ENCODE measurements at places on chromosomes 7 and 10.
A peak's percentile ranks its signal among the peaks of the same experiment; 100 is the strongest.

DNA sequence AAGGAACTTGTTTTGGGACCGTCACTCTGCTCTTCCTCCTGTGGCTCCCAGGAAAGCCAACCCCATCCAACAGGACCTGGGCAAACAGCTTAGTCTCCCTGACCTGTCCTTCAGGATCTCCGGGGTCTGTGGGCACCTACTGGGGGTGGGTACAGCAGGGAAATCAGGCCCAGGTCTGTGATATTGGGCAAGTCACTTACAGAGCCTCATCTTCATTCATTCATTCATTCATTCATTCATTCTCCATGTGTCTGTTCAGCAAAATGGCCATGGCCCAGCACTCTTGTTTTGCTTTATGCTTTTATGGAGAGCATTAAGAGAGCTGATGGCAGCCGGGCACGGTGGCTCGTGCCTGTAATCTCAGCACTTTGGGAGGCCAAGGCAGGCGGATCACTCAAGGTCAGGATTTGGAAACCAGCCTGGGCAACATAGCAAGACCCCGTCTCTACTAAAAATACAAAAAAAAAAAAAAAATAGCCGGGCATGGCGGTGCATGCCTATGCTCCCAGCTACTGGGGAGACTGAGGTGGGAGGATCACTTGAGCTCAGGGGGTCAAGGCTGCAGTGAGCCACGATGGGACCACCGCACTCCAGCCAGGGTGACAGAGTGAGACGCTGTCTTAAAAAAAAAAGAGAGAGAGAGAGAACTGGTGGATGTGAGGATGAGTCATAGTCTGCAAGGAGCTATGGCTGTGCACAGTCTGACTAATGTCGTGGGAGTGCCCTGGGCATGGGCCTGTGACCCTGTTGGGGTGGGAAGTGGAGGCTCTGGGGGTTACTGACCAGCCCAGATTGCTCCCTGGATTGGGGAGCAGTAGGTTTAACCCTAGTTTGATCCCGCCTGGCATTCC lies 54.3 kb downstream of the CLIP2 start:
- DNase-seq = peak; percentile 91

- no peak for DNase-seq
Observed at GRCh38 chr10:62108759-62109586, 159.7 kb downstream of the RTKN2 start.

- no peak for DNase-seq
Observed at GRCh38 chr7:141118767-141119166, 44.9 kb downstream of the TMEM178B start.

- no peak for DNase-seq
Observed at GRCh38 chr10:86355571-86356038, 11.0 kb downstream of the GRID1 start.

DNA sequence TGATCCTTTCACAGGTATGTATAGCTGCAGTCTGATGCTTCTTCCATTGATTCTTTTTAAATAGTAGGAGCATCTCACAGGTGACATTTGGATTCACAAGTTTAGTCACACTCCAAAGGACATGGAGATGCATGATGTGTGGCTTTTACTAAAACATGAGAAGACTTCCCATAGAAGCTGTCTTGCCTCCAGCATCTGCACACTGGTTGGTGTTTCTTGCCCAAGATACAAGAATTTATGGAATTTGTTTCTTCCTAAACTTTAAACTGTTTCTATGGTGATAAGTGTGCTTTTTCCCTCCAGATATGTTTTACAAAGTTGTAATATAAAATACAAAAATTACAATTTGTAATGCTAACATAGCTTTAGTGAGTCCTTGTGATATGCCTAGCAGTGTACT lies 24.2 kb downstream of the ADIRF start:
- DNase-seq = no peak

DNA sequence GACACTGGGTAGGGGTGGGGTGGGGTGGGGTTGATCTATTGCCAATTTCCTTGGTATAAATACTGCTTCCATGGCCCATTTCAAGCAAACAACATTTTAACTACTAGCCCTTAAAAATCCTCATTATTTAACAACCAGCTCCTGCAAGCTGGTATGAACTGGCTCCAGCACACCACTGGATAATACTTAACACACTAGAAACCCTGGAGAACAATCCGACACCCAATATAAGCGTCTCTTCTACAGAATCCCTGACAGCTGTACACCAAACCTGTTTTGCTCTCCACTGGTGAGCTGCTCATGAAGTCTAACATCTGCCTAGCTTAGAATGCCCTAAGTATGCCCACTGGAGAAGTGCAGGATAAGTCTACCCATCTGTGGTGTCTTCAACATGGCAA lies 116.8 kb downstream of the HIPK2 start:
- no peak for DNase-seq

DNA sequence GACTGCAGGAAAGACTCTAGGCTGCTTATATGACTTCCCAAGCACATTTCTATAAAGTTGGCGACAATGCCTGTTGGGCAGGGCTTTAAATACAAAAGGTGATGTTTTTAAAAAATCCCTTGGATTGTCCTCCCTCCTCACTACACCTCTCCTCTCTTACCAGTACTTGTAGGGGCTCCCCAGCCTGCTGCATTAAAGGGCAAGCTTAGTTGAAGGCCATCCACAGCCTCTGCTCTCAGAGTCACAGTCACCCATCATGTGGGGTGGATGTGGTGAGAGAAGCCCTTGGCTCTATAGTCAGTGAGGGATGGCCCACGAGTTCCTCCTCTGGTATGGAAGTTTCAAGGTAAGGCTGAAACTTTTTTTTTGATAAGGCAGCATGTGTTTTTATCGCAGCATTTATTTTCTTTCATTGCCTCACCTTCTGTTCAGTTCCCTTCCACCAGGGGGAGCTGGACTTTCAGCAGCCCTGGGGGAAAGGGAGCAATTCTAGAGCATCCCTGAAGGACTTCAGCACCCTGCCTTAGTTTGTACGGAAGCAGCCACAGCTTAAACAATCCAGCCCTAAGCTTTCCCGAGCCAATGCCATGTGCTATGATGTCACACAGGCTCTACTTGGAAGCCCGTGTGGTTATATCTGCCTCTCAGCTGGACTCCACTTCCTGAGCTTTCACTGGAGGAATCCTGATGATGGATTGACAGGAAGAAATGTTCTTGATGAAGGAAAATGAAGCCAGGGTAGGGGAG lies 131.9 kb downstream of the CALCR start:
- DNase-seq = peak; percentile 36

GRCh38 chr10:125081931-125082330 lies 78.4 kb downstream of the CTBP2 start:
- DNase-seq = no peak

GRCh38 chr7:107446531-107446930 lies 23.3 kb upstream of the GPR22 start:
- DNase-seq = peak; percentile 65

DNA sequence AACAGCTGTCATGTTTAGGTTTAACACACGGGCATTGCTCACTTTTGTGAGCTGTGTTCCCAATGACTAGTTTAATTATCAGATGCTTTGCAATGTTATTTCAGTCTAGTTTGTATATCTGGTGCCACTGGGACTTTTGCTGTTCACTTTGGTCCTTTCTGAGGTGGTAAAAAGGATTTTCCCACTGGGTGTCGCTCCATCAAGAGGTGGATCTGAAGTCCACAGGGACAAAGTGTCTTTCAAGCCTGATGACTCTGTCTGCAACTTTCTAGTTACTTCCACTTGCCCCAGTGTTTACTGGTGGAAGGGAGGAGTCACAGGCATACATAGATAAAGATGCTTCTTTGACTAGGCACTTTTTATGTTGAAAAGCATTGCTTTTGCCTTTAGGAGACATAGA lies 242.2 kb downstream of the HGF start:
- DNase-seq = no peak

GRCh38 chr7:34747867-34748727 lies 90.1 kb downstream of the NPSR1 start:
- DNase-seq = peak; percentile 83

DNA sequence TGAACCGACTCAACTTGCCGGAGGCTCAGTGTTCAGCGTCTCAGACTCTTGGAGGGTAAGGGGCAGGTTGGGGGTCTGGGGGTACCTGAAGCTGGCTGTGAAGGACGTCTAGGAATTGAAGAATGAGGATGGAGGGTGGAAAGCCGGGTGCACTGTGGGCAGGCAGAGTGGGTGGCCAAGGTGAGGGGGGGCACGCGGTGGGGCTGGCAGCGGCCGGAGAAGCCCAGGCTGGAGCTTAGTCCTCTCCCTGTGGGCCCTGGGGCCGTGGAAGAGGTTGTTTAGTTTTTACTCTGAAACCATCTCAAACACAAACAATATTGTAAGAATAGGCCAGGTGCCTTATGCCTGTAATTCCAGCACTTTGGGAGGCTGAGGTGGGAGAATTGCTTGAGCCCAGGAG lies 83.4 kb downstream of the UNCX start:
- DNase-seq = no peak

DNA sequence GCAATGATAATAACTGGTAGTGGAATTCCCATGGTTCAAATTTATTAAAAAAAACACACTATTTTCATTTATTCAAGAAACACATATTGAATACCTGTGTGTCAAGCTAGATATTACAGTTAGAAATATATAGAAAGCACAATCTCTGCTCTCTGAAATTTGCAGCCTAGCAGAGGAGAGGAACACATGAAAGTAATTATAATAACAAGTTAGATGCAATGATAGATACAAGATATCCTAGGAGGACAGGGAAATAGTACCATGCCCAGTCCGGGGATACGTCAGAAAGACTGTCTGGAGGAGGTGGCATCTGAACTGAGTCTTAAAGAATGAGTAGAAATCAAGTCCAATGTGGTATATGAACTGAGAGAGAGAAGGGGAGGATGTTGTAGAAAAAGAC lies 485.6 kb upstream of the C7orf33 start:
- no peak for DNase-seq

GRCh38 chr10:52818019-52818418 lies 45.4 kb upstream of the MBL2 start:
- DNase-seq = peak; percentile 11

DNA sequence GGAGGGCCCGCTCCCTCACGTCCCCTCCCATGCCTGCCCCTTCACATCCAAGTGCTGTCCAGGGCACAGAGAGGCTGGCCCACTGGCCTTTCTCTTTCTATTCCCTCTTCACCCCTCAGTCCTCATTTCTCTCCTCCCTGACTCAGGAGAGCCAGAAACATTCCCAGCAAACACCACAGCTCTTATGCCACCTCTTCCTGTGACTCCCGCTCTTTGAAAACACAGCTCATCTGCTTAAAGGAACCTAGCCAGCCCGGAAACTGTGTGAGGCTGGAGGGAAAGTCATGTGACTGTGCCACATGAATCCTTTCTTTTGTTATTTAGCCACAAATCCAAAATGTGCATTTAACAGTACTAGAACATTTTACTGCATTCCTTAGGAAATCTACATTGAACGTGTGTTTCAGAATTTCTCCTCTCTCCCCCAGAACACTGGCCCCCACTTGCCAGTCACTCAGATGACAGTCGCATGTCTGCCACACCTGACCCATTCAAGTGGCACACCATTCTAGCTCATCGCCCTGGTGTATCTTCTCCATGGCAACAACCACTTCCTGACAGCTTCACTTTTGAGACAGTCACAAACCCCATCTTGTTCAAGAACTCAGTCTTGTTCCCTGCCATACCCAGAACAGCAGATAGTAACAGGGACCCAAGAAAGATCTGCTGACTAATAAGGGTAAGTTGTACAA lies 42.8 kb downstream of the GRB10 start:
- peak; percentile 64 for DNase-seq

- no peak for DNase-seq
Observed at GRCh38 chr10:58464956-58465355, 47.7 kb upstream of the BICC1 start.
